Ascending aorta (tissue), 2 donors: ENCODE measurements at places on chromosomes 1 and 21. TPM values are rescaled to one million over a fixed set of nuclear protein-coding genes. Genes with fewer than 3 reads are reported as not detected.

- peak; percentile 39 for DNase-seq
These were observed 161.5 kb downstream of the TOMM20 start for GRCh38 chr1:234967121-234967520.

- DNase-seq, result no peak
These were observed 18.2 kb upstream of the LAMTOR5 start for GRCh38 chr1:110425612-110426152.

CASP9 gene
- total RNA-seq, result 15.5 TPM

FLVCR1 gene
- total RNA-seq, result 5.7 TPM
